Mononuclear cell (primary cell): ENCODE measurements at places on chromosomes 3 and 15. TPM values are rescaled to one million over a fixed set of nuclear protein-coding genes. Genes with fewer than 3 reads are reported as not detected.

Gene ARF4
- total RNA-seq: 69.9 TPM

Gene ARHGEF26
- total RNA-seq: 0.21 TPM

Gene CEP70
- 40.7 TPM for total RNA-seq

Gene ATP10A
- total RNA-seq: 15.8 TPM

Gene MESP2
- total RNA-seq: not detected

Gene DAZL
- total RNA-seq: 0.10 TPM

Gene PPM1L
- total RNA-seq: 14.5 TPM

Gene ADAMTS17
- total RNA-seq: 7.6 TPM

Gene IFT80
- total RNA-seq: 17.6 TPM

Gene FAM107A
- not detected for total RNA-seq

Gene ITPKA
- 0.10 TPM for total RNA-seq

Gene SMCO1
- not detected for total RNA-seq

Gene ADGRG7
- not detected for total RNA-seq

Gene PRICKLE2
- 0.63 TPM for total RNA-seq

Gene STAB1
- 42.6 TPM for total RNA-seq

Gene TUSC7
- total RNA-seq: not detected

Gene CSTA
- total RNA-seq: 90.5 TPM

Gene CISH
- 1.2 TPM for total RNA-seq

Gene ECE2
- not detected for total RNA-seq

Gene FOXL2
- not detected for total RNA-seq

Gene MOBP
- 0.10 TPM for total RNA-seq

Gene FAM227B
- 4.5 TPM for total RNA-seq

Gene RETNLB
- total RNA-seq: not detected
